Activated CD4-positive, alpha-beta memory T cell treated with anti-CD3 and anti-CD28 coated beads, Interleukin-2, amount 10 ng/mL, durations not matched to agents 7 days and 5 days (primary cell): ENCODE measurements at places on chromosomes 7 and 10.

DNA sequence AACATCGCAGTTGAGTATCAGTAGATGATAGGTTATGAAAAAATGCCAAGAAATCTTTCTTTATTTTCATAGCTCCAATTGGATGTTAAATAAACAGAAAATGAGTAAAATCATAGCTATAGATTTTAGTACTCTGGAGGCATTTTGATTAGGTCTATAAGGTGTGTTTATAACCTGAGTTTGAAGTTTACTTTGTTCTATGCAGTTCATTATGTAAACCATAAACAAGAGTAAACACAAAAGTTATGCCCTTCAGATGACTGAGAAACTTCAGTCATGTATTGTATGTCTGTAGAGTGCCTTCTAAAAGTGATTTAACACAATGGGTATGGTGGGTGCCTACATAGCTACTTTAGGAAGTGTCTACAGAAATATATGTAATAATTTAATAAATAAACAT, 13.6 kb downstream of the FOXP2 start:
- H3K27ac ChIP-seq: no peak overlapping the region
- no peaks in the 10 kb centered on the region for H3K4me1 ChIP-seq
- H3K4me3 ChIP-seq: no peak overlapping the region
- H3K36me3 ChIP-seq: no peaks in the 10 kb centered on the region

DNA sequence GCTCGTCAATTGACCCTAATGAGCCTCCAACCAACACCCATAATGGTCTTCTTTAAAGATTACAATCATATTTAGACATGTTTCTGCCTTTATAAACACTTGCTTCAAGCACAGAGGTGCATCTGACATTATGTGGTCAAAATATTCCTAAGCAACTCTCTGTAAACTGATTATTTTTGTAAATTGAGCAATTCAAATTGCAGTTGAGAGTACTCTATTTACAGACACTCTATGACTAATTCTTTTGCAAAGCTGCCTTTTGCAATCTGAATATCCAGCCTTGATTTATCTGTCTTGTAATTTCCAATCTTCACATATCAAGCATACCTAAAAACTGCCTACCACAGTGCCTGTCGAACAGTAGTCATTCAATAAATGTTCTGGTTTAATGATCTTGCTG, 112.0 kb downstream of the PDE1C start:
- no peaks in the 10 kb centered on the region for H3K4me1 ChIP-seq
- no peak overlapping the region for H3K4me3 ChIP-seq
- no peak overlapping the region for H3K27ac ChIP-seq
- no peak for DNase-seq

DNA sequence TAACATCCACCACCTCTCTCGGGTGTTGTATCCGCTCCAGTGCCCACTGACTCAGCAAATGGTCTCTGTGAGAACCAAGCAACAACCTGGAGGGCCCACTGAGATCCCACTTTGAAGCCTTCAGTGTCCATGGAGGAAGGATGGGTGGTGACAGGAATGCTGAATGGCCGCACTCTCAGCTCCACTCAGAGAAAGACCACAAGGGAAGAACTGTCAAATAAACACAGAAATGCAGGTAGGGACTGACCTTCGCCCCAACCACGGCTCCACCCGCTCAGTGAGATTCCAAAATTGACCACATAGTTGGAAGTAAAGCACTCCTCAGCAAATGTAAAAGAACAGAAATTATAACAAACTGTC, 65.8 kb downstream of the VIPR2 start:
- no peak overlapping the region for H3K4me3 ChIP-seq
- peaks cover 16% of the 10 kb centered on the region for H3K27me3 ChIP-seq
- H3K4me1 ChIP-seq: no peaks in the 10 kb centered on the region
- H3K36me3 ChIP-seq: no peaks in the 10 kb centered on the region

- DNase-seq: no peak
- H3K27ac ChIP-seq: no peak overlapping the region
- H3K36me3 ChIP-seq: no peaks in the 10 kb centered on the region
- no peak overlapping the region for H3K4me3 ChIP-seq
- H3K27me3 ChIP-seq: peaks cover 14% of the 10 kb centered on the region
Observed at GRCh38 chr7:132485136-132485535, 91.1 kb downstream of the PLXNA4 start.

DNA sequence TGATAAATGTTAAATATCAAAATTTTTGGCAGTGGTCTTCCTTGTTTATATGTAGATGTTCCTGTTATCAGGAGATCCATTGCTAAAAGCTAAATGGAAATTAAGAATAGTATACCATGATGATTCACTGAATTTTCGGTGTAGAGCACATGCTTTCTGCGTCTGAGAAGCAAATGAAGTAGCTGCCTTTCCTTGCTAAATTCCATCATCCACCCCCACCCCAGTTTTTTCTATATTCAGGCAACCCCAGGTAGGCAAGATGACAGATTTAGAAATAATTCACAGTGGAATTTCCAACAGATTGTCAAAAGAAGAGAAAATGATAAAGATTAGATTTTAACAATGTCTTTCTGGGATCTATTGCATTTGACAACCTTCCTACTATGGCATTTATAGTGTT, 231.9 kb downstream of the PLXDC2 start:
- no peaks in the 10 kb centered on the region for H3K27me3 ChIP-seq
- no peak overlapping the region for H3K4me3 ChIP-seq
- DNase-seq: no peak
- no peak overlapping the region for H3K27ac ChIP-seq
- no peaks in the 10 kb centered on the region for H3K36me3 ChIP-seq

- no peak for DNase-seq
- peaks cover 23% of the 10 kb centered on the region for H3K36me3 ChIP-seq
- no peaks in the 10 kb centered on the region for H3K27me3 ChIP-seq
- H3K4me3 ChIP-seq: no peak overlapping the region
- H3K4me1 ChIP-seq: no peaks in the 10 kb centered on the region
Observed at GRCh38 chr7:4764402-4765007, 10.9 kb upstream of the AP5Z1 start.

DNA sequence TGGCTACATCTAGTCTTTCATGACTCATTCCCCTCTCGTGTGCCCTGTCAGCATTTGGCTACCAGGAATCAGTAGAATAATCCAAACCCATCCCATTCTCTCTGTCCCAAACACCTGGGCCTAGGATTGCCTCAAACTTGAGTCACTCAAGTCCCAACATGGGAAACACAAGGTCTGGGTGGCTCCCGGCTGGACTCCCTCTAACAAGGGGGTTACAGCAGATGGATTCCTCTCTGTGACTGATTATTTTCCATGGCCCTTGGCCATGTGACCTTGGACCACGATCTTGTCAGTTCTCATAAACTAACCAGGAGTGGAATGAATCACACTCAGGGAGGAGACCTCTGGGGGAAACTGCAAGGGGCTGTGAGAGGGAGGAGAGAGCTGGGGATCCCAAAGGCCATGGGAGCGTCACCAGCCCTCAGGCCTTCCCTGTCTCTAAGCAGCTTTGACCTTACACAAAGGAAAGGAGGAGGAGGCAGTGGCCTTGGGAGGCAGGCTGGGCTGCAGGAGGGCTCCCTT, 533.1 kb downstream of the KCNMA1 start:
- no peaks in the 10 kb centered on the region for H3K27me3 ChIP-seq
- H3K4me3 ChIP-seq: no peak overlapping the region
- no peak for DNase-seq
- H3K27ac ChIP-seq: no peak overlapping the region
- no peaks in the 10 kb centered on the region for H3K36me3 ChIP-seq
- no peaks in the 10 kb centered on the region for H3K4me1 ChIP-seq

GRCh38 chr10:75512203-75512933, 80.9 kb downstream of the LRMDA start:
- H3K36me3 ChIP-seq: no peaks in the 10 kb centered on the region
- no peak overlapping the region for H3K4me3 ChIP-seq
- peaks cover 3% of the 10 kb centered on the region for H3K4me1 ChIP-seq
- no peak overlapping the region for H3K27ac ChIP-seq

- no peaks in the 10 kb centered on the region for H3K36me3 ChIP-seq
- H3K4me1 ChIP-seq: no peaks in the 10 kb centered on the region
- no peak overlapping the region for H3K27ac ChIP-seq
- H3K4me3 ChIP-seq: no peak overlapping the region
- no peak for DNase-seq
Observed at GRCh38 chr10:5064656-5065055, 29.6 kb upstream of the AKR1C3 start.

DNA sequence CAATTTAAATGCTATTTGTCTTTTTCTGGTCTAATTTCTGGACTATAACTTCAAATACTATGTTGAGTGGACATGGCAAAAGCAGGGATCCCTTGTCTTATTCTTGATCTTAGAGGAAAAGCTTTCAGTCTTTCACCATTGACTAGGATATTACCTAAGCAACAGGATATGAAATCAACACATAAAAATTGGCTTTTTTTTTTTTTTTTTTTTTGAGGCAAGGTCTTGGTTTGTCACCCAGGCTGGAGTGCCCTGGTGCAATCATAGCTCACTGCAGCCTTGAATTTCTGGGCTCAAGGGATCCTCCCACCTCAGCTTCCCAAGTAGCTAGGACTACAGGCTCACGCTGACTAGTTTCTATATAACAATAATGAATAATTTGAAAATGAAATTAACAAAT, 90.8 kb downstream of the JMJD1C start:
- H3K27me3 ChIP-seq: no peaks in the 10 kb centered on the region
- no peak for DNase-seq
- H3K27ac ChIP-seq: no peak overlapping the region

DNA sequence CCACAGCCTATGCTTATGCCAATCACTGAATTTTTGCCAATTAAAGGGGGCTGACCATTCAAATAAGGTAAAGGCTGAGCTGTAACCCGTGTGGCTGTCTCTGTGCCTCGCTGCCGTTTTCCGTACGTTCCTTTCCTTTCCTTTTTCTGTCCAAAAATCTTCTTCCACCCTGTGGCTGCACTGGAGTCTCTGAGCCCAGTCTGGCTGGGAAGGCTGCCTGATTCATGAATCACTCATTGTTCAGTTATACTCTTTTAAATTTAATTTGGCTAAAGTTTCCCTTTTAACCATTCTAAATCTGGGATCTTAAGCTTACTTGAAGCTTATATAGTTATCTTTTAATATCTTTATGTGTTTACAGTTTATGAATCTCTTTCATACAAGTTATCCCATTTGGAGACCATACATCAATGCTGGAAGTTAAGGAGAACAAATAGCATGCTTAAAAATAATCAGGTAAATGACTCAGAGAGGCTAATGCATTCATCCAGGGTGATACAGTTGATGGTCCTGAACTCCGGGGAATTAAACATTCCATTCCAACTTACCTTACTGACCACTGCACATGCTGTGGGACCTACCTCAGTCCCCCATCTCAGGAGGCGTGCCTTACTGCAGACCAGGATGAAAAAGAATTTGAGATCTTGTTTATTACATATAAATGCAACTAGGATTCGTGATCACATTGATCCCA, 385.3 kb upstream of the ADARB2 start:
- no peaks in the 10 kb centered on the region for H3K36me3 ChIP-seq
- no peak overlapping the region for H3K27ac ChIP-seq
- no peaks in the 10 kb centered on the region for H3K4me1 ChIP-seq
- DNase-seq: no peak
- no peak overlapping the region for H3K4me3 ChIP-seq

DNA sequence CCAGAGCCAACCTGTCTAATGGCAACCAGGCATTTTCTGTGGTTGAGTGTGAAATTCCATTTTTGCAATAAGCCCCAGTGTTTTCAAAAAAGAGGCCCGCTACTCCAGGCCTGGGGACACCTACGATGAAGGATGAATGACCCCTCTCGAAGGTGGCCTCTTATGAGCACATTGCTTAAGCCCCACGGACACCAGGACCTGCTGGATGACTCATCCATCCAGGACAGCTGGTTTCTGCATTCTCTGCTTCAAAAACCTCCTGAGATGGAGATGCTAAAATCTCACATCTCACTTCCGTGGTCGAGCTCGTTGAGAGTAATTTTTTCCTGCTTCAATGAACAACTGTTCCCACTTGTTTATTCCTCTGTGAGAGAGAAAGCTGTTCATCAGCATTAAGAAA, 150.2 kb upstream of the FZD8 start:
- H3K4me1 ChIP-seq: no peaks in the 10 kb centered on the region
- no peaks in the 10 kb centered on the region for H3K27me3 ChIP-seq
- DNase-seq: no peak
- no peak overlapping the region for H3K4me3 ChIP-seq

- H3K4me1 ChIP-seq: no peaks in the 10 kb centered on the region
- H3K4me3 ChIP-seq: no peak overlapping the region
- no peak for DNase-seq
Observed at GRCh38 chr10:129945526-129945925, 18.5 kb downstream of the EBF3 start.

DNA sequence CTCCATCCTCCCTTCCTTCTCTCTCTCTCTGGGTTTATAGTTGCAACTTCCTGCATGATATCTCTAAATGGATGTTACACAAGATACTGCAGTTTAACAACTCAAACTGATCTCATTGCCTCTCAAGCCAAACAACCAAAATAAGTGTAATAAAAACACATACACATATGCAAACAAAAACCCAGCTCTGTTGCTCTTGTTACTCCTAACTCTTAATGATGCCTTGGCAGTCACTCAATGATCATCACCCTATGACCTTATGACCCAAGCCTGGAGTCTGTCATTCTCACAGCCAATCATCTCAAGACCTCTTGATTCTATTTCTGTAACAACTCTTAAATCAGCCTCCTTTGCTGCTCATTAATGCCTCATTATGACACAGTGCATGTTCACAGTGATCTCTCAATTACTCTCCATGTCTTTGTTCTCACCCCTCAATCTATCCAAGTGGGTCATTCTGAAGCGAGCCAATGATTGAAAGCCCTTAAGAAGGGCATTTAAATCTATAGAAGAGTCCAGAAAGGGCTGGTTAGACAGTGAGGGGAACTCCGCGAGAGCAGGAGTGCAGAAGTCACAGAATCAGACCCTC, 210.9 kb downstream of the INHBA start:
- H3K4me3 ChIP-seq: no peak overlapping the region
- DNase-seq: no peak
- no peaks in the 10 kb centered on the region for H3K27me3 ChIP-seq
- H3K36me3 ChIP-seq: no peaks in the 10 kb centered on the region
- H3K27ac ChIP-seq: no peak overlapping the region

- no peaks in the 10 kb centered on the region for H3K4me1 ChIP-seq
- no peaks in the 10 kb centered on the region for H3K27me3 ChIP-seq
- no peak for DNase-seq
- H3K27ac ChIP-seq: no peak overlapping the region
- no peaks in the 10 kb centered on the region for H3K36me3 ChIP-seq
Observed at GRCh38 chr10:125982260-125982948, 86.0 kb downstream of the FANK1 start.

- H3K4me3 ChIP-seq: no peak overlapping the region
- peaks cover 31% of the 10 kb centered on the region for H3K4me1 ChIP-seq
- no peaks in the 10 kb centered on the region for H3K27me3 ChIP-seq
- H3K27ac ChIP-seq: no peak overlapping the region
- H3K36me3 ChIP-seq: peaks cover 32% of the 10 kb centered on the region
- no peak for DNase-seq
Observed at GRCh38 chr10:97647556-97647955, 7.1 kb downstream of the PI4K2A start.

- H3K4me3 ChIP-seq: no peak overlapping the region
- H3K27ac ChIP-seq: no peak overlapping the region
- no peaks in the 10 kb centered on the region for H3K36me3 ChIP-seq
- no peaks in the 10 kb centered on the region for H3K27me3 ChIP-seq
- DNase-seq: no peak
Observed at GRCh38 chr10:20502903-20503585, 394.1 kb downstream of the NEBL start.

GRCh38 chr7:120931243-120931642, 19.3 kb upstream of the ING3 start:
- H3K27me3 ChIP-seq: peaks cover 9% of the 10 kb centered on the region
- H3K4me3 ChIP-seq: no peak overlapping the region
- no peak for DNase-seq
- H3K27ac ChIP-seq: no peak overlapping the region

- H3K36me3 ChIP-seq: no peaks in the 10 kb centered on the region
- H3K4me1 ChIP-seq: no peaks in the 10 kb centered on the region
- H3K27ac ChIP-seq: no peak overlapping the region
Observed at GRCh38 chr10:86244297-86245014, 122.1 kb downstream of the GRID1 start.
